ENCODE measurements at places on chromosomes 5 and 9.

- DNase-seq, result no peak
These were observed 150.6 kb upstream of the EDIL3 start for GRCh38 chr5:84535281-84535680.

- no peak for DNase-seq
These were observed 73.0 kb upstream of the RAI14 start for GRCh38 chr5:34583167-34583566.

DNA sequence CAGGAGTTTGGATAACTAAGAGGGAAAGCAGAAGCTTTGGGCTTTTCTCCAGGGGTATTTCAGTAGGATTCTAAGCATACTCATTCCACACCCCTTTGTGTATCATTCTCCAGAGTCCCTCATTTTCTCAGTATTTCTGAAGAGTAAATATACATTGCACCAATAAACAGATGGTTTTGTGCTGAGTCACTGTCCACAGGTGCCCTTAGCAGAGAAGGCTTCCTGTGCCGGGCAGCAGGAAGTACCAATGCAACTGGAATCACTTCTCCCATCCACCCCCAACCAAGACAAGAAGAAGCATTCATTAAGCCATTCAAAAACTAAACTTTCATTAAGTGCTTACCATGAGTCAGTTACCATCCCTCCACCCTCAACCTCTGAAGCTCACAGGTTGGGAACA is 3.6 kb upstream of the CCNJL start:
- DNase-seq, result no peak

DNA sequence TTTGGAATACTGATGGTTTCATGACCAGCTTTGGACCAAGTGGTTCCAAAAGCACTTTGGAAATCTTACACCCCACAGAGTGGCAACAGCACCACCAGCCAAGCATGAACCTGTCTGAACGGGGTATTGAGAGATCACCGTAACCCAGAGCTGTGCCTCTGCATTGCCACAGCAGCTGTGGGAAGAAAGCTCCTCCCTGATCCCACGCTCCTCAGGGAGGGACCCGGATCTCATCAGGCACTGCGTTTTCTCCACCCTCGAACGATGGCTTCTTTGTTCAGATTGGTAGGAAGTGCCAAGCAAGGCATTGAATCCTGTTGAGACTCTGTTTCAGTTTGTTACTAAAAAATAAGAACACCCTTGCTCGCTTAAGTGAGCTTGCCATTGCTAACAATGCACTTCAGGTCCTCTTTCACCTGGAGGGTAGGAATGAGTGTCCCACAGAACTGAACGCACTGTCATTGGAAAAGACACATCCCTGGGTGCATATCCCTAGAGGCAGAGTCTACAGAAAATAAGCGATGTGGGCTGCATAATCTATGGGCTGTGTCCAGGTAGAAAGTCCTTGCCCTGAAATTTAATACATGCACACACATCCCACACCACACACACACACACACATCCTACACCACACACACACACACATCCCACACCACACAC is 118.0 kb upstream of the ICE1 start:
- no peak for DNase-seq

DNA sequence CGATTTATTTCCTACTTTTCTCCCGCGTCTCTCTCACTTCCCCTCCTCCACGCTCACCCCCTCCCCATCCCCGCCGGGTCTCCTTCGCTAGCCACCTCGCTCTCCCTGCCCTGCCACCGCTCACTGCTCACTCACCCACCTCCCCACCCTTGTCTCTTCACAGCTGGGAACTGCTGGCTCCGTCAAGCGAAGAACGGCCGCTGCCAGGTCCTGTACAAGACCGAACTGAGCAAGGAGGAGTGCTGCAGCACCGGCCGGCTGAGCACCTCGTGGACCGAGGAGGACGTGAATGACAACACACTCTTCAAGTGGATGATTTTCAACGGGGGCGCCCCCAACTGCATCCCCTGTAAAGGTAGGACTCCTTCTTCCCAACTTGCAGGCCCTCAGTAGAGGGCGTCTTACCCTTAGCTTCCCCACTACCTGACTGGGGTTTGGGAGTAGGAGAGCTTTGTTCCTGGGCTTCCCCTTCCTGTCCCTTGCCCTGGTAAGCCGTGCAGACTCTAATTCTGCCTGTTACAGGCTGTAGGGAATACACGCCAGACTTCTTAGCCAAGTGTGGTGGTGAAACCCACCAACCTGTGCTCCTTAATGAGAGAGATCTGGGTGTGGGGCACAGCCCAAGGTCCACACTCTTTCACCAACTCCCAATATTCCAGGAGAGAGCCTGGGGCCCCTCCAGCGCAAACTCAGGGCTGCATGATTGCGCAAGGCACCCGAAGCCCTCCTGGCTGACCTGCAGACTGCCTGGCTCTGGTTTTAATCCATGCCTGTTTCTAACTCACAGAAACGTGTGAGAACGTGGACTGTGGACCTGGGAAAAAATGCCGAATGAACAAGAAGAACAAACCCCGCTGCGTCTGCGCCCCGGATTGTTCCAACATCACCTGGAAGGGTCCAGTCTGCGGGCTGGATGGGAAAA is 2.5 kb downstream of the FST start:
- no peak for DNase-seq

- DNase-seq, result no peak
These were observed 44.2 kb downstream of the PSMB7 start for GRCh38 chr9:124370896-124371582.

DNA sequence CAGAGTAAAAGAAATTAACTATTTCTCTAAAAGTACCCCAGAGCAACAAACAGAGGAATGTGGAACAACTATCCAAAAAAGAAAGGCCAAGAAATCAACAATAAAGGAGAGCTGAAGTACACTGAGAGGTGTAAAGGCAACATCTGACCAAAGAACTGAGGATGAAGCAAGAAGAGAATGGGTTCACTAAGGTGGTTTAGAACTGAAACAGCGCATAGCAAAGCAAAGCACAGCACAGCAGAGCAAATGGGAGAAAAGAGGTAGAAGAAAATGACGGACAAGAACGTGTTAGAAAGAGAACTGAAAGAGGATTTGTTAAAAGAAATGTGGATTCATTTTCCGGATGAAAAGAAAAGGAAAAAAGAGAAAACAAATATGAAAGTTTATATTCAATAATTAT is 25.8 kb downstream of the RFX3 start:
- no peak for DNase-seq
